ENCODE measurements at places on chromosomes 12 and 14.
A peak's percentile ranks its signal among the peaks of the same experiment; 100 is the strongest.

GRCh38 chr14:59679872-59680271 lies 103.3 kb upstream of the CCDC175 start:
- no peak for DNase-seq

- no peak for DNase-seq
Measured at GRCh38 chr14:97978341-97978740, 1181.2 kb downstream of the VRK1 start.

DNA sequence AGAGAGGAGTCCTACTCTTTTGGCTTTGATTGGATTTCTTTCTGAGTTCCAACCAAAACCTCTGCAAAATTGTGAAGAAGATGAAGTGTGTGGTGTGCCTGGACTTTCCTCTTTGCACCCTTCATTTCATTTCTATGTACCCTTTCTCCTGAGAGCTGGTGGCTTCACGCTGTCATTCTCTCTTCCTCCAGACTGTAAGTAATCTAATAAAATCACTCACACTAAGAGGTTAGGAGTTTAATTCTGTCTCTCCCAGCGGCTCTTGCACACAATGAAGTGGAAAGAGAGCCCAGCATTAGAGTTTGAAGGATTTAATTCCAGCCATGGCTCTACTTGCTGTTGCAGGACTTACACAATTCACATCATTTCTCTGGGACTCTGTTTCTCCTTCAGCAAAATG lies 37.8 kb upstream of the CRADD start:
- DNase-seq = no peak

GRCh38 chr14:66483322-66483721 lies 2.8 kb upstream of the CCDC196 start:
- no peak for DNase-seq

DNA sequence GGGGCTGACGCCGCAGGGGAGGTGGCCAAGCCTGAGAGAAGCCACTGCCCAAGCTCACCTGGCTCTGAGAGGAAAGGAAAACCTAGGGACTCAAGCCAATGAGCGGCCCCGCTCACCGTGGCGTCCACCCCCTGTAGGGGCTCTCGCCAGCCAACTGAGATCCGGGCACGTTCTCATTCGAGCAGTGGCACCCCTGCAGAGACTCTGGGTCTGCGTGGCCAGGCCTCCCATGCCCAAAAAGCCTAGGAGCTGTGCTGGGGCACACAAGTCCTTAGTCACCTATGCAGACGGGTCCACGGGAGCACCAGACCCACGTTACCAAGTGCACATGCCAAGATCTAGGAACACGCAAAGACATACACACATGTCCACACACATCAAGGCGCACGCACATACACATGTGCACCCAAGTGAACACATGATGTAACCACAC lies 106.2 kb downstream of the NCOR2 start:
- no peak for DNase-seq

GRCh38 chr12:20507711-20508110 lies 139.4 kb downstream of the PDE3A start:
- DNase-seq = no peak

GRCh38 chr14:69842686-69843420 lies 36.4 kb upstream of the SMOC1 start:
- DNase-seq = no peak

GRCh38 chr14:101726954-101727302 lies 34.6 kb upstream of the PPP2R5C start:
- no peak for DNase-seq

GRCh38 chr12:8078398-8078797 lies 3.7 kb upstream of the NECAP1 start:
- peak; percentile 47 for DNase-seq
